ENCODE measurements at places on chromosomes 2 and 18. TPM values are rescaled to one million over a fixed set of nuclear protein-coding genes. Genes with fewer than 3 reads are reported as not detected.

DNA sequence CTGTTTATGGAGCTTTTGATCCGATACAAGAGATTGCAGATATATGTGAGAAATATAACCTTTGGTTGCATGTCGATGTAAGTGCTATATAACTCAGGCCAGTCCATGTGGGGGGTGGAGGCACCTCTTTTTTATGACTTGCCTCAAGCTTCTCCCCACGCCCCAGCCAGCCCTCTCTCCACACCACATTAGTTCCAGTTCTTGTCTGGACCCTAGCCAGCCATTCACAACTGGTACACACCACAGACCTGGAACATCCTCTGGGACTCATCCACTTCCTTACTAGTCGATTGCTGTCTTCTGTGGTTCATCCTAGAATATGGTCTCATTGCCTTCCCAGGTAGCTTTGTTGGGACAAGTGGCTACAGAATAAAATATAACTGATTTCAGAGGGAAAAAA is 31.0 kb downstream of the GAD1 start:
- H3K27ac ChIP-seq = no peak overlapping the region
- DNase-seq = no peak
- H3K4me3 ChIP-seq = no peak overlapping the region
- H3K36me3 ChIP-seq = no peaks in the 10 kb centered on the region
- H3K4me1 ChIP-seq = no peaks in the 10 kb centered on the region

GRCh38 chr18:60503199-60503598 is 130.6 kb upstream of the MC4R start:
- H3K36me3 ChIP-seq = no peaks in the 10 kb centered on the region
- no peaks in the 10 kb centered on the region for H3K27me3 ChIP-seq
- H3K4me1 ChIP-seq = no peaks in the 10 kb centered on the region
- H3K27ac ChIP-seq = no peak overlapping the region

DNA sequence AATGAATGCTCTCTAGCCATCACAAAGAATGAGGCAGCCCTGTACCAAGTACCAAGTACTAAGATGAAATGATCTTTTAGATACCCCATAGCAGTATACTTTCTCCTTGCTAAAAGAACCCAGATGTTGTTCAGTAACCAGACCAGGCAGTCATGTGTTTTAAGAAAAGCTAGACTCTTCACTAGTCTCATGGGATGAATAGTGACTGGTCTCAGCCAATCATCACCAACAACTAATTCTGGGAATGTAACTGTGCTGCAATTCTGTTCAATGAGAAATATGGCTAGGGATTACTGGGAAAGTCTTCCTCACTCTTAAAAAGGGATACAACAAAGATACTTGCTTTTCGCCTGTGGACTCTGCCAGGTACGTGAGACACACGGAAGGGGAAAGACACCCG is 29.5 kb downstream of the MBOAT2 start:
- no peaks in the 10 kb centered on the region for H3K36me3 ChIP-seq
- no peak for DNase-seq
- H3K27me3 ChIP-seq = no peaks in the 10 kb centered on the region

- H3K27ac ChIP-seq = no peak overlapping the region
- H3K27me3 ChIP-seq = no peaks in the 10 kb centered on the region
- no peak overlapping the region for H3K4me3 ChIP-seq
- H3K36me3 ChIP-seq = no peaks in the 10 kb centered on the region
- peaks cover 4% of the 10 kb centered on the region for H3K4me1 ChIP-seq
- DNase-seq = no peak
Measured at GRCh38 chr18:74613381-74613780, 15.7 kb downstream of the ZNF407 start.

DNA sequence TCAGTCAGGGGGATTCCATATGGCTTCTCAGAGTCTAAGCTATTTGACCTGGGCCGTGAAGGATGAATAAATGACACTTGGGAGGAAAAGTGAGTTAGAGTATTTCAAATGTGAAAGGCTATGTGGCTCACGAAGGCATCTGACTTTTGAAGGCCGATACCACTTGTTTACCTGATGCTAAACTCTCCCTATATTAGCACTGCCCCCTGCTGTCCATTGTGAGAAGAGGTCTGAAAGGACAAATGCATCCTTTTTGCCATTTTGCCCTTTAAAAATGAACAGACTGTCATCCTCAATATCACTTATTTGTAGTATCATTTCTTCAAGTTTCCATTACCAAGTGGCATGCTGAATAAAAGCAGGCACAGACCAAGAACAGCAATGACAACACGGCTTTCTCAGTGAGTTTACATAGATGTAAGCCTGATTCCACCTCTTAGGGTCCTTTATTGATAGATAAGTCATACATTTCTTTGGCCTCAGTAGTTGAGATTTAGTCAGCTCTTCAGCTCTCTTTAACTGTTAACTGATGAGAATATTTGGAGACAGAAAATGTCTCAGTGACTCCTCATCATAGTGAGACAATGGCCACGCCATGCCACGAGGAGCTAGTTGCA is 40.1 kb downstream of the DOCK10 start:
- H3K27ac ChIP-seq = no peak overlapping the region
- peaks cover 12% of the 10 kb centered on the region for H3K36me3 ChIP-seq
- peaks cover 44% of the 10 kb centered on the region for H3K4me1 ChIP-seq
- no peak overlapping the region for H3K4me3 ChIP-seq
- DNase-seq = peak; percentile 88
- no peaks in the 10 kb centered on the region for H3K27me3 ChIP-seq

DNA sequence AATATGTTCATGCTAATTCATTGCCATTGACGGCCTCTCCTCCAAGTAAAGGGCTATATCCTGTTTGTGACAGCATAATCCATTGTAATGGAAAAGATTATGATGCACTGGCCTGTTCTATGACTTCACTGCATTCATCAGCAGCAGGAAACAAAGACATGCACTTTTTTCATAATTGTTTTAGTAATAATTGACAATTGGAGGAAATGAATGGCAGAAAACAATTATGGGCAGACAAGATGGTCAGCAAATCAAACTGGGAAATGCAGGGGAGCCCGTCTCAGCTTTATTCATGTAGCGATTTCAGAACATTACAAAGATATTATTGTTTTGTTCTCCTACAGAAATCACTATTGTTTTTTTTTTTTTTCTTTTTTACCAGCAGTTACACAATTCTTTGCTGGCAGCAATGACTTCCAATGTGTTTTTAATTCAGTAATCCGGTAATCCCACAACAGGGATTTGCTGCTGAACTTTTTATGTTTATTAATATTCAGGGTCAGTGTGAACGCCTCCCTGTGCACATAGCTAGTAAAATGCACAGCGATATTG is 33.8 kb upstream of the RASGRP3 start:
- H3K27me3 ChIP-seq = no peaks in the 10 kb centered on the region
- H3K4me1 ChIP-seq = no peaks in the 10 kb centered on the region
- no peaks in the 10 kb centered on the region for H3K36me3 ChIP-seq

- H3K36me3 ChIP-seq = no peaks in the 10 kb centered on the region
- H3K4me1 ChIP-seq = no peaks in the 10 kb centered on the region
- no peak for DNase-seq
- H3K27me3 ChIP-seq = peaks cover 15% of the 10 kb centered on the region
Measured at GRCh38 chr2:240203031-240203787, 62.8 kb upstream of the OTOS start.

DNA sequence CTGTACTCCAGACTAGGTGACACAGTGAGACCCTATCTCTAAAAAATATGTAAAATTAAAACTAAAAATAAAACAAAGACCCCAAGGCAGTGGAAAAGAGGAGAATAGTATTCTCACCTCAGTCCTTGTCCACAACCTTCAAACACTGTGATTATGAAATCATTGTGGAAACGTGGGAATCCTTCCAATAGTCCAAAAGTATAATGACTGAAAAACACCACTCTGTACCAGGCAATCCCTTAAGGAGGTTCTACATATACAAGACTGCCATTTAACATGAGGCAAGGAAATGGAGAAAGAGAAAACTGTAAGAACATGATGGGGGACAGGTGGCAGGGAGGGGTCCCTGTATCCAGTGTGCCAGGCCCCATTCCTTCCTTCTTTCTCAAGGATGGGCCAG is 66.1 kb downstream of the ACVR1 start:
- H3K27me3 ChIP-seq = no peaks in the 10 kb centered on the region
- H3K4me3 ChIP-seq = no peak overlapping the region
- H3K4me1 ChIP-seq = no peaks in the 10 kb centered on the region
- DNase-seq = no peak

DNA sequence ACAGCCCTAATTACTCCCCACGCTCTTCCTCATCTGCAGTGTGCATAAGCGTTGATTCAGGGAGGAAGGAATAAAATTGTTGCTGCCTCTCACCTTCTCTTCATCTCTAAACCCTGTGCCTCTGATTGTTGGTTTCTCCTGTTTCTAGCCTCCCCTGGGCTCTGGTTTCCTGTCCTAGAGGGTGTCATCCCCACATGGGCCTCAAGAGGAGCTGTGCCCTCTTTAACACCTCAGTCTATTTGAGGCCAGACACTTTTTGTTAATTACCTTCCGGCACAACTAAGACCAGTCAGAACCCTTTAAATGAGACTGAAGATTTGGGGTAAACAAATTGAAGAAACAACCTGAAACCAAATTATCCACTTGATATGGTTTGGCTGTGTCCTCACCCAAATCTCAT is 9.7 kb downstream of the CTAGE1 start:
- H3K36me3 ChIP-seq = no peaks in the 10 kb centered on the region
- no peaks in the 10 kb centered on the region for H3K27me3 ChIP-seq
- H3K4me3 ChIP-seq = no peak overlapping the region
- H3K4me1 ChIP-seq = peaks cover 4% of the 10 kb centered on the region

GRCh38 chr18:59643740-59644139 is 53.5 kb downstream of the CCBE1 start:
- H3K27ac ChIP-seq = no peak overlapping the region
- H3K4me1 ChIP-seq = no peaks in the 10 kb centered on the region
- no peak for DNase-seq
- H3K4me3 ChIP-seq = no peak overlapping the region
- no peaks in the 10 kb centered on the region for H3K36me3 ChIP-seq

DNA sequence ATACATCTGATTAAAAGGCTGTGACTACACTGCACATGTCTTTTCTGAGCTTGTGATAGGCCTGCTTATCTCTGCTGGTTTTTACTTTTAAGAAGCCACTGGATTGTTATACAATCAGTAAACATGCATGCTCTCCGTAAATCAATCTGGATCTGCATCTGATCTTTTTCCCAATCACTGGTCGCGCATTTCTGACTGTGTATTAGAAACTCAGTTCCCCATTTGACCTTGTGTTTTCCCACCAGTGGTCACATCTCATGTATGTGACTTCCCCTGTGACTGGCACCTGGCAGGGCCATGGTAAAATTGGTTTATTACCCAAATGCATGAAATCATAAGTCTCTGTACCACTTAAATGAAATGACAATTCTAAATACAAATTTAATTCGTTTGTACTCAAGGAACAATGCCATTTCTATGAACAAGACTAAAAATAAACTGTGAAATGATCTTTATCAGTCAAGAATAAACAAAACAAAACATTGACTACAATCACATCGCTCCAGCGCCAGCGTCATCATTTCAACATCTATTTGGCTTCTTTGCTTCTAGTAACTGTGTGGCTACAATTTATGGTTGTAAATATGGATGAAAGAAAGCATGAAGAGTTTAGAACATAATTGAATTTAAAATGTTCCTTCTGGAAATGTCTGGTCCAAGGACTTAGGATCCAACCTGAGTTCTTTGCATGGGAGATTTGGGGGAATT is 396.6 kb upstream of the TRIB2 start:
- DNase-seq = no peak
- H3K4me1 ChIP-seq = no peaks in the 10 kb centered on the region
- H3K36me3 ChIP-seq = no peaks in the 10 kb centered on the region
- H3K4me3 ChIP-seq = no peak overlapping the region
- no peaks in the 10 kb centered on the region for H3K27me3 ChIP-seq
- no peak overlapping the region for H3K27ac ChIP-seq

The PLB1 gene
- total RNA-seq = 1.3 TPM

The NIF3L1 gene
- 6.7 TPM for total RNA-seq
